ENCODE measurements at places on chromosomes 3 and 15. TPM values are rescaled to one million over a fixed set of nuclear protein-coding genes. Genes with fewer than 3 reads are reported as not detected.

DNA sequence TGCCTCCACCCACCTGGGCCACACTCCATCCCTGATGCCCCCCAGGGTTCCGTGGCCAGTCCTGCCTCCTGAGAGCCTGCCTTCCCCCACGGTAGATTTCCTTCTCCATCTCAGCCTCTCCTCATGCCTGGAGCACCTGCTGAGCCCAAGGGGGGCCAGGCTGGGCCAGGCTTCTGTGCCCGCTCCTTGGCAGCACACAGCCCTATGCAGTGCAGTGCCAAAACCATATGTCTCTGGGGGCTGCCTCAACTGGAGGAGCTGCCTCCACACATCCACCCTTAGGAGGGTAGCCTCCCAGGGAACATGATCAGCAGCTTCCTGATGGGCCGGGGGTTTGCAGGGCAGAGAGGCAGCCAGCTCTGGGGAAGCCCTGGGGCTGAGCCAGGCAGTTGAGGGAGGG lies 24.6 kb upstream of the GATA2 start:
- no peak for DNase-seq

DNA sequence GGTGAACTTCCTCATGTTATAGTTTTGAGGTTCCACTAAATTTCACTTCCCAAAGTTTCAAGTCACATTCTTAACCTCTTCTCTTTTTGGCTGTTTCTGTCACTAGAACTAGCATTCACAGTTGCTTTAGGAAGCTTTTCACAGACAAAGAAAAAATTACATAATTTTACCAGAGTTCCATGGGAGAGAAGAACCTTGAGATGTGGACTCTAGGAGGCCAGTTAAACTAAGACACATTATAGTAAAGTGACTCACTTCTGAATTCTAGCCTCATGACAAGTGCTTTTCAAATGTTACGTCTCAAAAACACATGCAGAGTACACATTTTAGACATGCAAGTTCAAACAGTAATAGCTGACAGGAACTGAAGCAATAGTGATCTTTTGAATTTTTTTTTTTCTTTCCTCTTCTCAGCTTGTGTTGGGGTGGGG lies 39.9 kb upstream of the LRTM1 start:
- no peak for DNase-seq

GRCh38 chr3:62771331-62772072 lies 103.7 kb downstream of the CADPS start:
- DNase-seq, result no peak

HDAC11 gene
- total RNA-seq, result 3.7 TPM
